ENCODE measurements at places on chromosomes 2 and 18. TPM values are rescaled to one million over a fixed set of nuclear protein-coding genes. Genes with fewer than 3 reads are reported as not detected.

The SLC11A1 gene
- total RNA-seq, result 20.4 TPM

DNA sequence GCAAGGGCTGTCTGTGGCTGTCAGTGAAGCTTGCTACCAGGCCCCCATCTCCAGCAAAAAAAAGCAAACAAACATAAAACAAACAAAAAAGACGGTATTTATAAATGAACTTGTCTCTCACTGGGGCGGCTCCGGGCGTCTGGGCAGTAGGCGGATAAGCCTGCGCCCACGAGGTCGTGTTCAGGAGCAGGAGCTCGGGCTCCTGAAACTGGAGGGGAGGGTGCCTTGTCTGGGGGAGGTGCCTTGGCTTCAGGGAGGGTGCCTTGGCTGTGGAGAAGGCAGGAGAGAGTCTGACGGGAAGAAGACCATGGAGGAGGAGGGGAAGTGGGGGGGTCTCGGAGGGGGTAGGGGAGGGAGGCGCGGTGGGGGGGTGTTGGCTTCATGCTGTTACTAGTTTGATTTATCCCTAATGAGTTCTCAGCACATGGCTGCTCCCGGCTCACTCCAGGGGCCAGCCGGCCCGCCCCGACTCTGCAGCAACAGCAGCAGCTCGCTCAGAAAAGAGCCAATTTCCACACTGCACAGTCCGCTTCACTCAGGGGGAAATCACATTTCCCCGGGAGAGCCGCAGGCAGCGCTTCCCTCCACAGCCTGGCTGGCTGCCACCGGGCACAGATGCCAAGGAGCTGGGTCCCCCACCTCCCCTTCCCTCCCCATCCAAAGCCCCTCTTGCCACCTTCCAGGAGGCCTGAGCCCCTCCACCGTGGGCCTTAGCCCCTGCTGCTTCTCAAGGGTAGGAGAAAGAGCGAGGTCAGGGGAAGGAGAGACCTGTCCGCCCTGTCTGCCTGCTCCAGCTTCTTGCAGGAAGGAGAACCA, 38.7 kb downstream of the PSD4 start:
- peak; percentile 75 for DNase-seq

The HTR2B gene
- 1.3 TPM for total RNA-seq

DNA sequence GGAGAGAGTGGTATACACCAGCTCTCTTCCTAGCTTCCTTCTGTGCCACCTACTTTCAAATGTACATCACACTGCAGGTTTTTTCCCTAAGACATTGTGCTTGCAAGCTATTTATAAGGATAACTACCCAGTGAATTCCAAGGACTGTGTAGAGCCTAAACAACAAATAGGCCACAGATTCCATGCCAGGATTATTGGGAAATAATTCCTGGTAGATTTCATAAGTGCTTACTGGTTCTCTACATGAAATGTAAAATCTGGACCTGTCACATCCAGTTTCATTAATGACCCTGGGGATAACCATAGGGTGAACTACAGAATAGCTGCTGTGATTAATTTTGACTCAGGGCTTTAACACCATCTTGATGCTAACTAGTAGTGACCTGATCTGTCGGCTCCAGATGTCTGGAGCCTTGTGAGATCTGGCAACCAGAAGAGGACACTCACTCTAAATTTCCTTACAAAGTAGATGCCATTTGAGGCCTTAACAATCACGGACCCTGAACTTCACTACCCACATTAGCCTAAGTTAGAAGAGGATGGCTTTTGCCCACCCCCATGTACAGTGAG, 34.3 kb upstream of the LGALSL start:
- DNase-seq, result no peak

DNA sequence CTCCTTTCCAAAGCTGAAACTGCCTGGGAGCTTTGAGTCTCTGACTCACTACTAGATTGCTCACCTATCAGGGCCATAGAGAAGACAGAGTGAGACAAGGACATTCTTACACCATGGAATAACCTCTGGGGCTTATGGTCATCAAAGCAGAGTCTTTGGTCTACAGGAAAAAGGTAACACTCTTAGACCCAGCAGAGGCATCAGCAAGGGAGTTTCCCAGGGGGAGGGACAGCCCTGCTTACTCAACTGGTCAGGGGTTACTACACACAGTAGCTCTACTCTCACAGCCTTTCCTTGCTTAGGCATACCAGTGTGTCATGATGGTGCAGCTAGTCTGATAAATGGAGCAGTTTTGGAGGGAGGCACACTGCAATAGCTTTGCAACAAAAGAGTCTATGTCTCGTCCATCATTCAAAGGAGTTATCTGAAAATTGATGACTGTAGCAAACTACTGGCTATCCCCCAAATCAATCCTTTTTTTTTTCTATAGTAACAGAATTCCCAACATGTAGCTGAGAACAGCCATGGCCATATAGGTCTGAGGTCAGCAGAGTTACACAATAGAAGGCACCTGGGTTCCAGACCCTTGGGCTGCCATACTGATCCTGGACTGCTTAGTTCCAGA, 22.4 kb upstream of the CD28 start:
- DNase-seq, result peak; percentile 58

The GPR35 gene
- total RNA-seq, result 11.7 TPM

- no peak for DNase-seq
Observed at GRCh38 chr2:6341588-6342129, 524.0 kb downstream of the CMPK2 start.

DNA sequence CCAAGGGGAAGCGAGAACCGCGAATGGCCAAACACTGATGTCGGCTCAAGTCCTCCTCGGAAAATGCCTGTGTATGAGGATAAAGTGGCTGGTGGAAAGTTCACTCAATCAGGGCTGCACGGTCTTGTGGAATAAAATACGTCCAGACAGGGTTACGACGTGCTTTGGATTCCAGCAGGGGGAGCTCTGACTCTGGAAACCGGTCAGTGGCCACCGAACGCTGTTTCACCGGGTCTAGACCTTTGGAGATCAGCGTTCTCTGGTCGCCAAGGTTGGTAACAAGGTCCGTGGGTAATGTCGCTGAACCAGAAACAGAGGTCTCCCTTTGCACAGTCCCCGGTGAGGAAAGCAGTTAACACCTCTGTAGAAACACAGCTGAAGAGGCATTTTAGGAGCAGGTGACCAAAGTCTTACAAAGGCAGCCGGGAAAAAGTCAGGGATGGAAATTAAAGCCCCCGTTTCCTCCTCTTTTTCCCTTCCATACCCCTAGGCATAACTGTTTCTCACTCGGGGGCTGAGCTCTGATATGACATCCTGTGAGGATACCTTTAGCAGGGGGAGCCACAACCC, 47.8 kb downstream of the CDCA7 start:
- DNase-seq, result peak; percentile 82

- DNase-seq, result peak; percentile 78
Observed at GRCh38 chr2:46521215-46521683, 41.9 kb downstream of the TMEM247 start.

- no peak for DNase-seq
Observed at GRCh38 chr2:201793631-201794030, 12.7 kb upstream of the CDK15 start.

The ARHGEF33 gene
- total RNA-seq, result under 0.01 TPM

DNA sequence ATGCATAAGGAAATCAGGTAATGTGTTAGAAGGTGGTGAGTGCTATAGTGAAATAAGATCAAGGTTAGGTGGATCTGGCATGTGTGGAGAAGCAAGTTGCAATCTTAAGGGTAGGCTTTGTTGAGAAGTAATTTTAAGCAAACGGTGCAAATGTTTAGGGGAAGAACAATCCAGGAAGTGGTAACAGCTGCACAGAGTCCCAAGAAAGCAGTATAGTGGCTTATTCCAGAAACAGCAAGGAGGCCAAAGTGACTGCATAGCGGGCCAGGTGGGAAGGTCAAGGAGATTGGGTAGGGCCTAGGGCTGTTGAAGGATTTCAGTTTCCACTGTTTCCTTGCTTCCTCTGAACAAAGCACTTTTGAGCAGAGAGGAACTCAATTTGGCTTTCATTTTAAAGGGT, 30.0 kb upstream of the RAB1A start:
- peak; percentile 34 for DNase-seq

The ERFE gene
- 1.1 TPM for total RNA-seq

DNA sequence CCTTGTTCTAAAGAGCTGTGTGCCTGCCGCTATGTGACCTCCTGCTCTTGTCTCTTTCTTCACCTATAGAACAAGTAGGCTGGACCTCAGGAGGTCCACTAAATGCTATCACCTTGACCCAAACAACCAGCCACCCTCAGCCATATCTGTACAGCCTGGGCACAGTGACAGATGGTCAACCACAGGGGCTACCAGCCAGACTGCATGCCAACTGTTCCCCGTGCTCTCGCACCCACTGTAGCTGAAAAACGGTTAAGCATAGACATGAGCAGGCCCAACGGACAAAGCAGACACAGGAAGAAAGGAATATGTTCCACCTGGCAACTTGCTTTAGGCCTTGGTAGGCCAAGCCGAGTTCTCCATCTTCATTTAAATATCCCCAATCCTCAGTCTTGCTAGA, 43.2 kb upstream of the ACAA2 start:
- DNase-seq, result no peak

The ELOA2 gene
- not detected for total RNA-seq

The KIF5C gene
- total RNA-seq, result 4.3 TPM

DNA sequence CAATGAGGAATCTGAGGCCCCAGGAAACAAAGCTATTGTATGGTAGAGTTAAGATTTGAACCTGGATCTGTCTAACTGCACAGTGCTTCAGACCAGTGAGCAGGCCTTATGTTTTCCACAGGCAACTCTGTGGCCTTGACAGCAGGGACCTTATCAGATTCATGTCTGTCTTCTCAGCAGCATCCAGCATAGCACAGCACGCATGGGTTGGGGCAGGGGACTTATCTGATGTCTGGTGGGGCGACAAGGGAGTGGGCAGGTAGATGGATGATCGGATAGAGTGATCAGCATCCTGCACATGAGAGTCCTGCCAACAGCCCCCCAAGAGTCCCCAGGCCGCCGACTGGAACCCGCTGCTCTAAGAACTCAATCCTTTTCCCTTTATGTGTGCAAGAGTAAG, 28.7 kb upstream of the KCNF1 start:
- no peak for DNase-seq

- DNase-seq, result no peak
Observed at GRCh38 chr2:120034027-120034426, 21.1 kb downstream of the EPB41L5 start.

- DNase-seq, result no peak
Observed at GRCh38 chr2:21552981-21553380, 429.2 kb downstream of the TDRD15 start.

The TTN gene
- 1.8 TPM for total RNA-seq

DNA sequence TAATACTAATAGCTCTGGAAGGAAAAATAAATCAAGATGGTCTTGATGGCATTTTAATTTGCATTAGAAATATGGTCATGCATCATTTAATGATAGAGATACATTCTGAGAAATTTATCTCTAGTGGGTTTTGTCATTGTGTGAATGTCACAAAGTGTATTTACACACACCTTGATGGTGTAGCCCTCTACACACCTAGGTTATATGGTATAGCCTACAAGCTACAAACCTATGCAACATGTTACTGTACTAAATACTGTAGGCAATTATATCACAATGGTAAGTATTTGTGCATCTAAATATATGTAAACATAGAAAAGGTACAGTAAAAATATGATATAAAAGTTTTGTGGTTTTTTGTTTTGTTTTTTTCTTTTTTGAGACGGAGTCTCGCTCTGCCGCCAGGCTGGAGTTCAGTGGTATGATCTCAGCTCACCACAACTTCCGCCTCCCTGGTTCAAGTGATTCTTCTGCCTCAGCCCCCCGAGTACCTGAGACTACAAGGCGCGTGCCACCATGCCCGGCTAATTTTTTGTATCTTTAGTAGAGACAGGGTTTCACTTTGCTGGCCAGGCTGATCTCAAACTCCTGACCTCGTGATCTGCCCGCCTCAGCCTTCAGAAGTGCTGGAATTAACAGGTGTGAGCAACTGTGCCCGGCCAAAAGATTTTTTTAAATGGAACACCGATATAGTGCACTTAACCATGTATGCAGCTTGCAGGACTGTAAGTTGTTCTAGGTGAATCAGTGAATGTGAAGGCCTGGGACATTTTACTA, 83.7 kb upstream of the UBXN4 start:
- peak; percentile 28 for DNase-seq

The FSHR gene
- not detected for total RNA-seq

DNA sequence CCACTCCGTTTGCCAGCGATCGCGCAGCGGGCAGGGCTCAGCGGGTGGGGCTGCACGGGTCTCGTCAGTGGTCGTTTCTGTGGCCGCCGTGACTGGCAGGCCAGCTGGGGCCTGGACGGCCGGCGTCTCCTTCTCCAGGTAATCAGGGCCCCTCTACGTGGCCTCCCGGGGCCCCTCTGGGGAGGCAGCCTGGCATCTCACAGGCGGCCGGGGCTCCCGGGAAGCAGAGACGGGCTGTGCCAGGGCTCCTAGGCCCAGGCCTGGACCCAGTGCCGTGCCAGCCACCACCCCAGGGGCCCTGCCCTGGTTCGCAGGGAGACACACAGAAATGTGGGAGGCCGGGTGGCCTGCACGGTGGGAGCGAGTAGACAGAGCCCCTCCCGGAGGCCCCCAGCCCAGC, 59.5 kb downstream of the NFATC1 start:
- no peak for DNase-seq

The RAPGEF4 gene
- total RNA-seq, result 9.8 TPM

Measured in stomach (tissue), 19 donors.